Endothelial cell (in vitro differentiated cells): ENCODE measurements at places on chromosomes 1 and 21.

GRCh38 chr1:24828887-24829192, 83.6 kb downstream of the CLIC4 start:
- no peak for DNase-seq

DNA sequence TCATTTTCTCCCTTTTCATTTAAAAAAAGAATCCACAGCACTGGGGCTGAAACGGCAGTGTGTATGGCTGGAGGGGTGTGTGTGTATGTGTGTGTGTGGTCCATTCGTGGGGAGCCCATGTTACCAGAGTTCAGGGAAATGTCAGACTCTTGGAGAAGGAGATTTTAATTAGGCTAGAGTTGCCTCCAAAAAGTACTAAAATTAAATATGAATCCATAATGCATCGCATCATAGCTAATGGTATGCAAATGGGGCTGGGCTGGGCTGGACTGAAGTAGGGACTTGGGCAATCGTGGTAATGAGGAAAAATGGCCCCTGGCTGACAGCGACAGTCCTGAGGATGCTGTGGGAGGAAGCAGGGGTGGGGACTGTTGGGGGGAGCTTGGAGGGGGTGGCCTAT, 24.8 kb downstream of the GRIK3 start:
- no peak for DNase-seq

- DNase-seq, result no peak
These were observed 999.4 kb downstream of the KCNT2 start for GRCh38 chr1:195608883-195609282.

GRCh38 chr1:58887059-58887458, 103.2 kb upstream of the JUN start:
- no peak for DNase-seq

- DNase-seq, result no peak
These were observed 36.1 kb upstream of the PADI2 start for GRCh38 chr1:17155257-17155920.

DNA sequence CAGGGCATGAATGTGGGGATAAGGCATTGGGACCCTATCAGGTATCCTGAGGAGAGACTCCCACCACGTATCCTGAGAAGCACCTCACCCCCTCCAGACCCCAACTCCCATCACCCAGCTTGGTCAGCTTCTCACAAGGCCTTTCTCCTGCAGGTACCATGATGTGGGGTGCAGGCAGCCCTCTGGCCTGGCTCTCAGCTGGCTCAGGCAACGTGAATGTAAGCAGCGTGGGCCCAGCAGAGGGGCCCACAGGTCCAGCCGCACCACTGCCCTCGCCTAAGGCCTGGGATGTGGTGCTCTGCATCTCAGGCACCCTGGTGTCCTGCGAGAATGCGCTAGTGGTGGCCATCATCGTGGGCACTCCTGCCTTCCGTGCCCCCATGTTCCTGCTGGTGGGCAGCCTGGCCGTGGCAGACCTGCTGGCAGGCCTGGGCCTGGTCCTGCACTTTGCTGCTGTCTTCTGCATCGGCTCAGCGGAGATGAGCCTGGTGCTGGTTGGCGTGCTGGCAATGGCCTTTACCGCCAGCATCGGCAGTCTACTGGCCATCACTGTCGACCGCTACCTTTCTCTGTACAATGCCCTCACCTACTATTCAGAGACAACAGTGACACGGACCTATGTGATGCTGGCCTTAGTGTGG, 1.3 kb downstream of the GPR3 start:
- no peak for DNase-seq

DNA sequence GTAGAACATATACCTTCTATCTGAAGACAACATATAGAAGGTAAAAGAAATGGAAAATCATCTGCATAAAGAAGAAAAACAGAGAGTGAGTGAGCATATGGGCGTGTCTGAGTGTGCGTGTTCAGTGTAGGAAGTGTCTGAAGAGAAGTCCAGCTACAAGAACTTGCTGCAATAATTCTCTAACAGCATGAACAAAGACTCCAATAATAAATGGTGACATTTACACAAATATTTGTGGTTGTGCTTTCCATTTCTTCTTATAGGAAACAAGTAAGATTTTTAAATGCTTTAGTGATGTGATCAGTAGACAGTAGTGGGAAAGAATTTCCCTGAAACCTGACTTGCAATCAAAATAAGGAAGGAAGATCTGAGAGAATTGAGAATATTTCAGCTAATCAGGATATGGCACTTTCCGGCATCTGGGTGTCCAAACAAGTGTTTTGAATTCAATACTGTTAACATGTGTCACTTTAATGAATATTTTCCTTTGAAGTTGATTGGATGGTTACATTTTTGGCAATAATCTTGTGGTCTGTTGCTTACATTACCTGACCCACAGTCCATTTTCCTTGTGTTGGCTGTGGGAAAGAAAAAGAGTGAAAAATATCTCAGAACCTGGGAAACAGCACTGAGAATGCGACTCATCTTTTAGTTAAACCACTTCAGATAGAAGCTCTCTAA, 154.0 kb downstream of the TGFB2 start:
- DNase-seq, result no peak

DNA sequence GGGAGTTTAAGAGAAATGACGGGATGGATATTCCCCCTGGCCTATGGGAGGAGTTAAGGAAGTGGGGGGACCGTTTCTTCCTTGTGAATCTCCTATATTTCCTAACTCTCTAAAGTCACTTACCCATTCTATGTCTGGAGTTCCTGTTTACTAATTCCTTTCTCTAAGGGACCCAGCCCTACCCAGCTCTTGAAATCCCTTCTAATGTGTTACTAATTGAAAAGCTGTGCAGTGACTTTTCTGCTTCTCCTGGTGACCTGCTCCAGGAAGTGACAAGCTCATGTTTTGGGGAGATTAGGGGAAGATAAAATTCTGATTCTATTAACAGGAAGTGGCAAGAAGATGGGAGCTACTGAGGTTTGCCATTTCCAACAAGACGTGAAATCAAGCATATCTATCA, 4.0 kb upstream of the SAMSN1 start:
- DNase-seq, result no peak

DNA sequence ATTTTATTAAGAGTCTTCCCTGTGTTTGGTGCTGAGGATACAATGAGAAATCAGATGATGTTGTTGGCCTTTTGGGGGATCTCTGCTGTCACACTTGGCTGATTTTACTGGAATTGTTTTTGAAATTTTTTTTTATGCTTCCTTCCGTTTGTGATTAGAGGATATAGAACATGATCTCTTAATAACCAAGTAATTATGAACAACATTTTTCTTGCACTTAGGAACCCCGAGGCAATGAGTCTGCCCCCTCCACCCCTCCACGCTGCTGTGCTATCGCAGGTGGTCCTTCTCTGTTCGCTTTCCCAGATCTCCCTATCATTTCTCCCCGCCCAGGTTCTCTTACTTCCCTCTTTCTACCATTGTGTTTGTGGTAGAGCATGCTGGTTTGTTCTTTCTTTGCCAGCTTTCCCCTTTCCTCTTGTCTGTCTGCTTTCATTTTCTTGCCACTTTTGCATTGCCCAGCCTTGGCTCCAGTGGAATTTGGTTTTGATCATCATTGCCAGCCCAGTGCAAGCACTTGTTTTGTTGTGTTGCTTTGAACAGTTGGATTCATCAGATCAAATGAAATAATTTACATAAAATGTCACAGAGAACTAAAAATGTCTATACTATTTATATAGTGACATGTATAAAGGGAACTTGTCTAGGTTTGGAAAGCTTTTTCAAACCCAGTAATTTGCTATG, 73.1 kb upstream of the SCCPDH start:
- no peak for DNase-seq

DNA sequence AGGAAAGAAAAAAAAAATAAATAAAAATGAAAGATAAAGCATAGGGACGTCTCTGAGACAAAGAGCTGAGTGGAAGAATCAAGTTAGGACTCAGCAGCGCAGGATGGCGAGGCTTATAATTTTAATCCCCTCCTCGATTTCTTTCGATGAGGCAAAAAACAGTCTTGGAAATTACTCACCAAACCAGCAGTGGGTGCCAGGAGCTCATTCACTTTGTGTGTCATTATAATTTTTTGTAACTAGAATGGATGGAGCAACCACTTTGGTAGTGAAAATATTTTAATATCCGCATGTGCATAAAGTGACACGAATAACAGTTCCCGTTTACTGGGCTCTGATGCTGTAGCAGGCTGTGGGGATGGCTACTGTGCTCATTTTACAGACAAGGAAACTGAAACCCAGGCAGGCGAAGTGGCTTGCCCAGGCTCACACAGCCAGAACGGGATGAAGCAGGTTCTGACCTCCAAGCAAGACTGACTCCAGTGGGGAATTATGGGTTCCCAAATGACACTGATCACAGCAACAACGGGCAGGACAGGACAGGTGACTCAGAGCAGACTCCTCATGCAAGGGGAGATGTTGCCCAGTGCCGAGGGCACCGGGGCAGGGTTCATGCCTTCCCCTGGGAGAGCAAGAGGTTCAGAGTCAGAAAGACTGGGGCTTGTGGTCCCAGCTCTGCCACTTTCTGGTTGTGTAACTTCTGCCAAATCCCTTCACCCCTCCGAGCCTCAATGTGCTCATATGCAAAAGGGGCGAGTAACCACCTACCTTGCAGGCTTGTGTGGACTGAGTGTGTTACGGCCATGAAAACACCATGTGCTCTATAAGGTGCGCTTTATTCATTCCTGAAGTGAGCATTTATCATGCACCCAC, 63.6 kb downstream of the RUNX3 start:
- DNase-seq, result no peak

DNA sequence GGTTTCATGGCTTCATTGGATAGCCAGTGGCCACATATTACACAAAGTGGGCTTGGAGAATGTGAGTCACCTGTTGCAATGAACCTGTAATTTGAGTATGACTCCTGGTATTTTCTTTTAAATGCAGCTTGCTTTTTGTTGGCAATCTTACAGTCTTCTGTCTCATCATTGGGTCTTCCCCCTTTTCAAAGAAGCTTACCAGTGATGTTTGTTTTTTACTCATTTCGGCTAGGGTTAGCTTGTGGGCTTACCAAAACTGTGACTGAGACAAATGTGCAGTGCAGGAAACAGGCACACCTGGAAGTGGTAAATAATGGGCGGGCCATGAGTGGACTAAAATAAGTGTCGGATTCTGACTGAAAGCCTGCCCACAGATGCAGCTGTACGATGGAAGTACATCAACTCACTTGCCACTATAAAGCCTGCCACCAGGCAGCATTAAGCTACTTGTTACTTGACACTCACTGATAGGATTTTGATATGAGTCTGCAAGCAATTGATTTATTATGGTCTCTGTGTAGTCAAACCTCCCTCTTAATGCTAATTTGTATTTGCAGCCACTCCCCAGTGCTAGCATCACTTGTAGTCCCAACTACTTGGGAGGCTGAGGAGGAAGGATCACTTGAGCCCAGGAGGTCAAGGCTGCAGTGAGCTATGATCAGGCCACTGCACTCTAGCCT, 4.2 kb downstream of the HHAT start:
- DNase-seq, result no peak

GRCh38 chr1:61979729-61980128, 214.9 kb upstream of the L1TD1 start:
- no peak for DNase-seq

DNA sequence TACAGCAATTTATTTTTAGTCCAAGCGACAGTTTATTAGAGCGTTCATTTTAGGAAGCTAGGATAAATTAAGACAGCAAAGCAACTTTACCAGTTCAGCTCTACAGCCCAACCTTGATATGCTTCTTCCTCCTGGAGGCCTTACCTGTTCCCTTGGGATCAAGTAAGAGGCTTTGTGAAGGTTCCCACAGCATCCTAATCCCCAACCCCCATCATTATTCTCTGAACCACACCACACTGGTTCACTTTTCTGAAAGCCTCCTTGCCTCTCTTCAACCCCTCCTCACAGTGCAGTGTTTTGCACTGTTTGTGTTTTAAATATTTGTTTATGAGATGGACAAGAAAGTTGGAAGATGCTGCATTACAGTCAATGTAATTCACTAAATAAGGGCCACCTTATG, 126.3 kb upstream of the CXADR start:
- DNase-seq, result no peak

DNA sequence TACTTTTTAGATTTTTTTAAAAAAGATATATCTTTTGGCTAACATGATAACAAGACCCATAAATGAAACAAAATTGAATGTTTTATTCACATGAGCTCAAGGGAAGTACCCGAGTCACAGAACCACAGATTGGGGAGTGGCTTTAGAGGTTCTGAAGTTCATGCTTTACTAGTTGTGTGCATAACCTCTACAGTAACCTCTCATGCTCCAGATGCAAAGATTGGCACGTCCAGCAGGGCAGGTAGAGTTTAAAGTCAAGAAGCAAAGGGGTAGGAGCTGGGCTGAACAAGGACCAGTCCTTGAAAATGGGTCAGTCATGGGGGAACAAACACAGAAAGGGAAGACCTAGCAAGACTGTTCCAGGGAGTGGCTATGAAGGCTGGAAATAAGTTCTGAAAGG, 109.6 kb downstream of the RNF220 start:
- DNase-seq, result no peak

GRCh38 chr1:151175041-151175741, 590 bp downstream of the TMOD4 start:
- DNase-seq, result no peak

DNA sequence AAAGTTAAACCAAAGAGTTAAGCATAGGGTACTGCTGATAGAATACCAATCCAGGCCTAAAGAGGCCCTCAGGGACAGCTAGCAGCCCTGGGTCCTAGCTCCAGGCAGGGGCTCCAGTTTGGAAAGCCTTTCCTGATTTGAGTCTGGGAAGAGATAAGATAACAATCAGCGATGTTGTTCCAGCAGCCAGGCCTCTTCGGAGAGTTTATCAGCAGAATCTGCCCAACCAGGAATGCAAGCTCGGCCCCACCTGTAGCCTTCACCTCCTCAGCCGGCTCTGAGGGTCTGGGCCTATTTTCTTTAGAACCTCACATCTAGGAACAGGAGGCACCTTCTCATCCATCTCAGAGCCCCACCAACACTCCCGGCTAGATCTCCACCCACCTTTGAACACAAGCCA, 42.6 kb downstream of the PLEKHA6 start:
- no peak for DNase-seq

DNA sequence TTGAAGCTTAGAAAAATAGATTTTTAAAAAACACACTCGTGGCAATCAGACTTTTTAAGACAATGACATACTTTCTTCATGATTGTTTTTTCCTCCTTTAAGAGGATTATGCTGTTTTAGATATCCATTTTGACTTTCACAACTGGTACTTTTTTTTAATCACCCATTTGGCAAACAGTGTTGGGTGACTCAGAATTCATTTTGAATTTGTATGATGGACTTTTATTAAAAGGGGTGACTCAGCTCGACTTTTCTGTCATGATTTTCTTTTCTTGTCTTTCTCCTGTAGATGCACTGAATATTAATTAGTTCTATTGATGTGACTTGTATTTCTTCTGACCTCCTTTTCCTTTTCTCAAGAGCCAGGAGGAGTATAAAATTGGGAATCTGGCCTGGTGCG, 44.7 kb downstream of the FMN2 start:
- no peak for DNase-seq

GRCh38 chr1:174724219-174724618, 275.5 kb upstream of the CACYBP start:
- no peak for DNase-seq

GRCh38 chr1:113684153-113684541, 75.1 kb downstream of the PHTF1 start:
- DNase-seq, result no peak

DNA sequence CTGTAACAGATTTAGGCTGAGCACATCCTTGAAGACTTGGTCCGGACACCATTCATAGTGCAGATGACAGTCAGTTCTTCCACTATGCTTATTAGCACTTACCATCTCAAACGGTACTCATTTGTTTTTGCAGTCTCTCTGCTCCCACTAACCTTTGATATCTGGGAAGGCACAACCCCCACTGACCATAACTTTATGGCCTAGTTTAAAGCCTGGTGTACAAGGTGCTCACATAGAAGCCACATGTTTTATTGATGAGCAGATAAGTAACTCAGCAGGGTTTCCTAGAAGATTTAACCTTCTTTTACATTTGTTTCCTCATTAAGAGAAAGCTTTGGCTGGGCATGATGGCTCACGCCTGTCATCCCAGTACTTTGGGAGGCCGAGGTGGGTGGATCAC, 119.3 kb upstream of the MAGI3 start:
- no peak for DNase-seq
